Activated gamma-delta T cell treated with anti-CD3 and anti-CD28 coated beads, Interleukin-2, amount 50 U/mL, for 16 hours (primary cell): ENCODE measurements at places on chromosomes 5 and 9.

- no peak for DNase-seq
Measured at GRCh38 chr9:121367306-121368137, 2.5 kb downstream of the STOM start.

DNA sequence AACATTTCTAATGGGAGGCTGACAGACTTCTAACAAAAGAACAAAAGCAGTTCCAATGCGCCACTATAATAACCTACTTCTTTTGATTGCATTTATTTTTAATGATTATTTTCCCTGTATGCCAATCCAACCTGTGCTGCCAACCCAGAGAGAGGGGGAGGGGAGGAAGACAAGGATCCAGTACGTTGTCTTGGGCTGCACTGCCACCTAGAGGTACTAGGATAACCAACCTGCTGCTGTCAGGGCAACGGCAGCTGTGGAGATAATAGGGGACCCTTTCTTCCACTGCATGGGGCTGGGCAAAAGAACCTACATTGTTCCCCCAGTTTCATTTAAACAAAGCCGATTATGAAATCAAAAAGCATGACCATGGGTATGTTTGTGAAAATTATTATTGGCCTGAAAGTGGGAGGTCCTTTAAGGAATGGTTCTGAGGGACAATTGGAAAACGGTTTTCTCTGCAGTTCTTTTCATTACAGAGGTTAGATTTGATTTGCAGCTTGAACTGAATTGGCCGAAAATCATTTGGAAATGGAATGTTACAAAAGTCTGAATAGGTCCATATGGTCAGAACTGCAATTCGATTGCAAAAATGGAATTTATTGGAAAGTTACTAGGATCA, 101.3 kb downstream of the RASEF start:
- DNase-seq, result no peak

- DNase-seq, result no peak
Measured at GRCh38 chr9:31034311-31034710, 1350.1 kb upstream of the ACO1 start.

DNA sequence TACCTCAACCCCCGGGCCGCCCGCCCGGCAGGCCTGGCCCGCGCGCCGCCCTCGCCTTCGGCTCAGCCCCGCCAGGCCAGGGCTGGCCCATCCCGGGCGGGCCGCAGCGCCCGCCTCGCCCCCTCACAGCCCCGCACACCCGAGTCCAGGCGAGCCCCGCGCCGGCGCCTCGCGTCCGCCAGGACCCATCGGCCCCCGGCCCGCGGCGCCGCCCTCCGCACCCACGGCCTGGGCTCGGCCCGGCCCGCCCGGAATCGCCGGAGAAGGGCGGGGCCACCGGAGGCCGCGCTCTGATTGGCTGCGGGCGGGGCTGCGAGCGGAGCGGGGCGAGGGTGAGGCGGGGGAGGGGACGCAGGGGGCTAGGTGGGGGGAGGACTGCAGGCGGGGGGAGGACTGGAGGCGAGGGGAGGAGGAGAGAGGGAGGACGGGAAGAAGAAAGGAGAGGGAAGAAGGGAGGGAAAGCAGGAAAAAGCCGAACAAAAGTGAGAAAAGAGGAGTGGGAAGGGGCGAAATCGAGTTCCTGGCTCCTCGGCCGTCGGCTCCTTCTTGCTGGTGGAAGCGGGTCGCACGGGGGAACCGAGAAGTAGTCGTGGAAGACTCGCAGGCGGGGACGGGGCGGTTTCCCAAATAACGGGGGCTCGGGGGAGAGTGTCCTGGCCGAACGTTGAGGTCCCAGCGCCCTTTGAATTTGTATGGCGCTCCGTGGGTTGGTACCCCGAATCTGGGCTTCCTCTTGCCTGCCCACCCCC, 472 bp upstream of the UBTD2 start:
- peak; percentile 60 for DNase-seq

GRCh38 chr9:87793292-87793691, 67.4 kb downstream of the CTSL start:
- DNase-seq, result no peak

DNA sequence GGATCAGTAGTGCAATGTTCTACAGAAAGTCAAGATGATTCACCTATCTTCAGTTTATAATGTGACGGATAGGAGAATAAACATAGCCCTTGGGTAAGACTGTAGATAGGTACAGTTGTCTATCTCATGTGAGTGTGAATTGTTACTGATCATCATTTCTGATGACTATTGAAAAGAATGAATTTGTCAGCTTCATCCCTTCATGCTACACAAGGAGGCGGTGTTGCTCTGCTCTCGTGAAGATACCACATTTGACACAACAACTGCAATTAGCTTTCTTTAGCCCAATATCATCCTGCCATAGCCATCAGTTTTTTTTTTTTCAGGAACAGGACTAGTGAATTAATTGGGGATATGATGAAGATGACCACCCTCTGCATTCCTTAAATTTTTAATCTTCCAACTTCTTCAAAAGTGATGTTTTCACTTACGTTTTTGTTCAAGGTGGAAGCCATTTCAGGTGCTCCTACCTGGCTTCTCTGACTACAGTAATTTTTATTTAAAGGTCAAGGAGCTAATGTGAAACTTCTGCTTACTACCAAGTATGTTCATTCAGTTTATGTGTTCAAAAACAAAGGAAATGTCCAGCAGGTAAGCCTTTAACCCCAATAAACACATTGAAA, 152.9 kb upstream of the MOCS2 start:
- no peak for DNase-seq

- DNase-seq, result no peak
Measured at GRCh38 chr9:125183054-125183453, 6.5 kb downstream of the PPP6C start.

- no peak for DNase-seq
Measured at GRCh38 chr5:164060786-164061355, 555.5 kb downstream of the MAT2B start.

GRCh38 chr5:172583931-172584511, 57.0 kb upstream of the NEURL1B start:
- no peak for DNase-seq

- DNase-seq, result no peak
Measured at GRCh38 chr5:68519143-68519542, 303.6 kb downstream of the PIK3R1 start.

GRCh38 chr5:12080761-12081160, 176.5 kb upstream of the CTNND2 start:
- DNase-seq, result no peak

DNA sequence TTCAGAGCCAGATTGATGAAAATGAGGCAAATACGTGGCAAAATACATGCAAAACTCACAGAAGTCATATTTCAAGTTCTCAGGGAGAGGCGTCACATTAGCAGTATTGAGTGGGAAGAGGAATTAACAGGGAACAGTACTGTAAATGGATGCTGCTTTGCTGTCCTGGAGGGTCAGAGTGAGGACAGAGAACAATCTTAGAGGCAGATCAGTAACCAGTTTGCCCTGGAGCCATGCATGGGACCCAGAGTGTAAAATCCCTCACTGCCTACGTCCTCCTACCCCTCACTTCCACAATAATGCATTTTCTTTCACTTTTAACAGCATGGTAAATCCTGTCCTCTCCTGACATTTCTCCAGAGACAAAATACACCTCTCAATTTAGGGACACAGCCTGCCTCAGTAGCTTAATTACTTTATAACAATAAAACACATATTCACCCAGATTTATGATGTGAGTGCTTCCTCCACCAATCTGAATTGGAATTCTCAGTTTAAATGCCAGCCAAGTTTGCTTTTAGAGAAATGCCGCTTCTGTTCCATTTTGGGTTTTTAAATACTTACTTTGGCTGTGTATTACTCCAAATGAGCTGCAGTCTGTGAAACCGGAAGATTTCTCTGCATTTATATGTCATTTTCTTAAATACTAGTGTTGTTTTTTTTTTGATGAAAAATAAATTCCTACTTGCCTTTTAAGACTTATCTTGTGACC, 70.0 kb downstream of the LMNB1 start:
- no peak for DNase-seq

- DNase-seq, result no peak
Measured at GRCh38 chr5:144151026-144151425, 19.4 kb downstream of the YIPF5 start.

GRCh38 chr5:55538661-55539060, 3.9 kb upstream of the PLPP1 start:
- DNase-seq, result no peak

- no peak for DNase-seq
Measured at GRCh38 chr9:88725300-88726019, 190.5 kb downstream of the NXNL2 start.

DNA sequence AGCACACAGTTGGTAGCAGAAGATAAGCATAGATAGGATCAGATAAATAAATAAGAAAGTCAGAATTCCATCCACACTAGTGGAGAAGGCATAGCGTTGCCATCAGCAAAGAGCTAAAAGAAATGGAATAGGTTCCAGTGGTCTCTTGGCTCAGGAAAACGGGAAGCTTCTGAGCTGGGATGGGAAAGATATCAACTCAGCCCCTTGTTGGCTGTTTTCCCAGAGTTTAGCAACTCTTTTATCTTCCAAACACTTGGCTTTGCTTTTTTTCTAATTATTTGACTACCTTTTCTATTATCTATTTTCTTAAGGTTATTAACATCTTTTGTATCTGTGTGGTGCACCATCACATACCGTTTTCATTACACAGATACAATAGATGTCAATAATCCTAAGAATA, 445.7 kb upstream of the TRPC7 start:
- DNase-seq, result no peak
